ENCODE measurements at places on chromosomes 11 and 22.

- DNase-seq: no peak
These were observed 1.1 kb upstream of the SUN2 start for GRCh38 chr22:38756711-38757463.

GRCh38 chr11:114288136-114288535, 8.1 kb upstream of the NNMT start:
- DNase-seq: no peak

DNA sequence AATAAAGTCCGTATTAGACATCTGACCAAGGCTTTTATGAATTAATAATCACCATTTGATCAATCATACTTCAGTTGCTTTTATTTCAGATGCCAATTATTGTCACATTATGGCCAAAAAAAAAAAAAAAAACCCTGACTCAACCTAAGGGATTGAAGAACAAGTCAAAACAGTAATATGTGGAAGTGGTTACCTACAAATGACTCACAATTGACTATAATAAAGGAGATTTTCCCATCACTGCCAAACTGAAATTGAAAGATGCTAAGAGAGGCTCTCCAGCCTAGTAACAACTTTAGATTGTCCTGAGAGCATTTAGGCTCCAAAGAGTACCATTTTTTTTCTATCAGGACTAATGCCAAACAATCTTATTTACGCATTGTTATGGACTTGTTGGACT, 35.2 kb downstream of the SOX6 start:
- peak; percentile 8 for DNase-seq

- no peak for DNase-seq
These were observed 15.0 kb upstream of the TRIM44 start for GRCh38 chr11:35647421-35648093.

DNA sequence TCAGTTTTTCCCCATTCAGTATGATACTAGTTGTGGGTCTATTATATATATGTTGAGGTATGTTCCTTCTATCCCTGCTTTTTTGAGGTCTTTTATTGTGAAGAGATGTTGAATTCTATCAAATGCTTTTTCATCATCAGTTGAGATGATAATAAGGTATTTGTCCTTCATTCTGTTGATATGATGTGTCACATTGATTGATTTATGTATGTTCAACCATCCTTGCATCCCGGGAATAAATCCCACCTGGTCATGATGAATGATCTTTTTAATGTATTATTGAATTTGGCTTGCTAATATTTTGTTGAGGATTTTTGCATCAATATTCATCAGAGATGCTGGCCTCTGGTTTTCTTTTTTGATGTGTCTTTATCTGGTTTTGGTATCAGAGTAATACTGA, 26.0 kb downstream of the ENDOD1 start:
- no peak for DNase-seq

DNA sequence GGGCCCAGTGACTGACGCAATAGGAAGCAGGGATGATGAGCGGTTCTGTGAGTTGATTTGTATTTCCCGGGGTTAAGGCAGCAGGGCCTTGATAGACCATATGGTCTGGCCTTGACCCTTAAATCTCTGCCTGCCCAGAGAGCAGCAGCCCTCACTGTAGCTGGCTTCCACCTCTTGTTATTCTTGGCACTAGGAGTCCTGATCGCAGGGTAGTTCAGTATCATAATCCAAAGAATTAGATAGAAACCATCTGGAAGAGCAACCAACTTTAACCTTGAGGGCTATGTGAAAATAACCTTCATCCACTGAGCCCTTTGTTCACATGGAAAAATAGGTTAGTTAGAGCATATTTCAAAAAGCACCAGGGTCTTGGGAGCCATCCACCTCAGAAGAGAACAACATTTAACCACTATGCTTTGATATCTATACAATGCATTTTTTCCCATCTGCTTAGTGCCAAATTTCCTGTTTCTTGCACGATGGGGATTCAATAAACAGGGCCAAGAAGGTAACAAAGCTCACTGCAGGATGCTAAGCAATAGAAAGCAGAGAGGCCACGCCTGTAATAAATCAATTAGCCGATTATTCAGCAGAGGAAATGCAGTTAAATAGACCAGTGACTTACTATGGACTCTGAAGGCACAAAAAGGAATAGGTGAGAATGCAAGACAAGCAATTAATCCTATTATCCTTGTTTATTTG, 761.3 kb downstream of the OPCML start:
- DNase-seq: peak; percentile 7

- no peak for DNase-seq
These were observed 16.1 kb downstream of the IL18BP start for GRCh38 chr11:72014761-72015320.

- DNase-seq: no peak
These were observed 12.2 kb downstream of the OR4D9 start for GRCh38 chr11:59523541-59523940.

DNA sequence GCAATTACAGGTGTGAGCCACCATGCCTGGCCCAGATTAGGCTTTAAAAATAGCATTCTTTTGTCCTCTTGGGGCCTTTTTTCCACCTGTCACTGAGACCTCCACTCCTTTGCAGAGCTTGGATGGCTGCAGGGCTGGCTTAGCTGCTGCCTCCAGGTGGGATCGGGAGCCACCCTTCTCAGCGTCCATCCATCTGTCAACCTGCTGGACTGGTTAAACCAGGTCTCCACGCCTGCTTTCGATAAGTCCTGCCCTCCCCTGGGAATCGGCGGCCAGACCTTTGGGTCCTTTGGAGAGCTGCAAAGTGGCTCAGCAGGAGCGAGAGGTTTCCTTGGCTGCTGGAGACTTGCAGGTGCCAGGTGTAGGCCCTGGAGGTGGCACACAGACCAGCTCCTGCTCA, 23.4 kb upstream of the GRAMD4 start:
- DNase-seq: no peak

DNA sequence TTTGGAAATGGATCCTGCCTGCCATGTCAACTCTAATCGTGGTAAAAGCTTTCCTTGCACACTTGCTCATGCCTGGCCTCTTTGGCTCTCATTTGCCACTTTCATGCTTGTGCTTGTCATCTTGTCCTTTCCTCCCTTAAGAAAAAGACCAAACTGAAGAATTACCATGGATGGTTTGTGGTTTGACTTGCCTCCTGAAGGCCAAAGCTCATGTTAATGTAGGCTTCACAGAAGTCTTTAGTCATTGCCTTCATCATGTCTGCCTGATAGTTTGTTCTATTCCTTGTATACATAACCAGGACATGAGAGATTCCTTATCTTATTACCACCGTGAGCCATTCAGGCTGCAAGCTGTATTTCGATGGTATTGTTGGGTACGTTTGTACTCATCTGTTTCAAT, 17.3 kb downstream of the TEAD1 start:
- DNase-seq: peak; percentile 57

- DNase-seq: peak; percentile 31
These were observed 40.6 kb downstream of the MUC6 start for GRCh38 chr11:995752-996420.

- peak; percentile 90 for DNase-seq
These were observed 2.7 kb upstream of the NEAT1 start for GRCh38 chr11:65419772-65420481.

DNA sequence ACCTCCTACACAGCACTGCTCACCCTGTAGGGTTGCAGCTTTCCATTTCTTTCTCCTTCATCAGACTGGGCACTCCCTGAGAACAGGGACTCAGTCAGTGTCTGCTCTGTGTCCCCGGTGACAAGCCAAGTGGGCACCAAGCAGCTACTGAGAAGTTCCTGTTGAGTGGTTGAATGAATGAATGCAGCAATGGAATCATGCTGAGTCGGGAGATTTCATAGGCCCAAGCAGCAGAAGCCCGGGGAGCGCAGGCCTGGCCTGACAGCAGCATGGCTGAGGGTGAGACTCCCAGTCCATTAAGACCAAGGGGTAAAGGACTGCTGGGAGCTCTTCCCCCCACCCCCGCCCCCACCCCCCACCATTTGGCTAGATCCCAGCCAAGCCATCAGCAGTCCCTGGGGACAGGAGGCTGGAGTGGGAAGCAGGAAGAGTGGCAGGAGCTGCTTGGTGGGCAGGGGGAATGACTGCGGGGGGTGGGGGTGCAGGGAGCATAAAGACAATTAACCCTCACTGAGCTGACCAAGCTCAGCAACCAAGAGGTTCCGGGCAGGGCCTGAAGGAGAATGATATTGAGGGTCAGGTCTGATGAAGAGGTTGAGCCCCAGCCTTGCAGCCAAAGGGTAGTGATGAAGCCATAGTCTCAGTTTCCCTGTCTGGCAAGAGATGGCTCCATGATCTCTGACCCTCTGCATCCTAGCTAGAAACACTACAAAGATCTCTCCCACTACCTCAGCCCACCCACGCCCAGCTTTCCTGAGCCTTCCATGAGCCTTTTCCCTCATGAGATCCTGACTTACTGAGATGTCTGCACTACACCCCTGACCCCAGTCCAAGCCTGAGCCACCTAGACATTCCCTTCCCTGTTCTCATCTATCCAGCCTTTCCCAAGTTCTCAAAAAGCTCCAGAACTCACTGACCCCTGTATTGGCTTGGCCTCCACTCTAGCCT, 2.8 kb downstream of the PDE2A start:
- no peak for DNase-seq

- DNase-seq: peak; percentile 7
These were observed 29.9 kb upstream of the MTCH2 start for GRCh38 chr11:47672283-47672730.

DNA sequence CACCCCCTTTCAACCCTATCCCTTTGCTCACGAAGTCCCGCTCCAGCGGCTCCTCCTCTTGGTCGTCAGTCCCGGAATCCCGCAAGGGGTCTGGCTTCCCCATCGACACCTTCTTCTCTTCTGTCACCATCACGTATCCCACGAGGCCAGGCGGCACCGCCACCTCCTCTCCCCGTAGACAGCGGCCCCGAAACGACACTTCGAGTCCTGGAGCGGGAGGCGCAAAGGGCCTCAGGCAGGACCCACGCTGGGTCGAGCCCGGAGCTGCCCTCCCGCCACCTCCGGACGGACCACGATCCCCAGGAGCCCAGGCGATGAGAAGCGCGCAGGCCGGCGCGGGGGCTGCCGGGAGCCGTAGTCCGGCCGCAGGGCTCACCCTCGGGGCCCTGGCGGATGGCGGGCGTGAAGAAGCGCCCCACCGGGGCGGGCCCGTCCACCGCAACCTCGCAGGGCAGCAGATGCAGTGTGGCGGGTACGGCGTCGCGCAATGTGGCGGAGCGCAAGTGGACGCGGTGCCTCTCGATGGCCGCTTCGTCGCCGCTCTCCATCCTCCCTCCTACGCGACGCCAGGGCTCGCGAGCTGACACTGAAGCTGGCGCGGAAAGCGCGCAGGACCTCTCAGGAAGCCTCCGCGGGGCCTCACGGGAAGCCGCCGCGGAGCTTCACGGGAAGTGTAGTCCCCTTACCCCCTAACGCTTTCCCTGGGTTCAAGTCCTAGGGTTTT, at the start of gene RNASEH2C:
Gene RNASEH2C, minus strand, starts transcription at position 588 of the 724 bp plus-strand sequence. Its CDS starts 40 bp downstream, at position 548.
- DNase-seq: peak; percentile 87

DNA sequence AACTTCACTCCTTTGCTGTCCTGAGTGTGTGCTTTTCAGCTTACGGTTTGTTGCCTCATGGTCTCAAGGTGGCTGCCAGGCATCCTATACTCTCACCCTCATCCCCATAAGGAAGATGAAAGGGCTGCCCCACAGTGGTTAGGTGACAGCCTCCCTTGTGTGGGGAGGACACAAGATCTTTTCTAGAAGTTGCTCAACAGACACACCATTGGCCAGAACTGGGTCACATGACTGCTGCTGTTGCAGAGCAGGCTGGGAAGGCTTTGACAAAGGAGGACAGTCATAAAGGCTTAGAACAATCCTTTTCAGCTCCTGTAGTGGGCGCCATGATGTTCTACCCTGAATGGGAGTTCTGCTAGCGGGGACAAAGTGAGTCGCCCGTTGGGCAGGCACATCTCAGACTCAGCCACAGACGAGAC, 69.7 kb upstream of the RASD2 start:
- DNase-seq: peak; percentile 63

DNA sequence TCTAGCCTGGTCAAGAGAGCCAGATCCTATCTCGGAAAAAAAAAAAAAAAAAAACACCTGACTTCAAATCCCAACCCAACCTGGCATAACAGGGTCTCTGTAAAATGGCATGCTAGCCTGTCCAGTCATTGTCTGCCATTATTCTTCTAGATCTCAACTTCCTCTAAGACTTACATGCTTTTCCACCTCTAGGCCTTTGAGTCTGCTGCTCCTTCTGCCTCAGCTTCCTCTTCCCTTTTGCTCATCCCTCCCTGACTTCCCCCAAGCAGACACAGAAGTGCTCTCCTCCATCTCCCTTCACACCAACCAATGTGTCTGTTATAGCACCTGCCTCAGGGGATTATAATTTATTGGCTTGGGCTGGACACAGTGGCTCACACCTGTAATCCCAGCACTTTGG, 7.8 kb downstream of the STK33 start:
- no peak for DNase-seq
